ENCODE measurements at places on chromosomes 2 and 18. TPM values are rescaled to one million over a fixed set of nuclear protein-coding genes. Genes with fewer than 3 reads are reported as not detected.

DNA sequence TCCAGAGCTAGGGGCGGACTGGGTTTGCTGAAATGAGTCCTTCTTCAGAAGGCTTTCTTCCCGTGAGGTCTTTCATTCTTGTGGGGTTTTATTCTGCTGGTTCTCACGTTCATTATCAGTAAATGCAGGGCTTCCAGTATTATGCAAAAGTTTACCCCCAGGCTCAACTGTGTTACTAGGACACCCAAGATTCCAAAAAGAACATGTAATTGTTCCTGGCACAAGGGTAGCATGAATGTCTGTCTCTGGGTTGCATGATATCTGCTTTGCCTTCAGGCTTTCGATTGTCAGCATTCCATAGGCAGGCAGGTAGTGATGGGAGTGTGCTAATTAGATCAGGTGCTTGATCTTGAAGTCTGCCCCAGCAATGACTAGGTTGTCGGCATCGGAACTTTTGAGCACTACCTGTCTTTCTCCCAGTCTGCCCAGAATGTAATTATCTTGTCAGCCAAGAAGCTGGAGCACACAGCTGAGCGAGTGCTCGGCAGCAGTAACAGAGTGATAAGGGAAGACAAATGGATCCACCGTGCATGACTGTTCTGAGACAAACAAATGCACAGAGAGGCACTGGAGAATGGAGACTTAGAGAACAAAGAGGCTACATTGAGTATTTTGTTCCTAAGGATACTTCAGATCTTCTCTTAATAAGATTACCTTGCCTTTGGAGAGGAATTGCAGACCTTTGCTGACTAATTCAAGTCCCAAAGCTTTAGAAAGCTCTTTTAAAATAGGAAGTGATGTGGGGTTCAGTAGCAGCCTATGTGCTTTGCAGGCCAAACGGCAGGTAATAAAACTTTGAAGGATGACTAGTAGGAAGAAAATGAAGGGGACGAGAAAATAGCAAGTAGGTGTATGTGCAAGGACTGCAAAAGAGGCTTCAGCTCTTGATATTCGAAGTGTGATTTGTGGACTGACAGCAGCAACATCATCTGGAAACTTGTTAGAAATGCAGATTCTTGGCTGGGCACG, 41.9 kb downstream of the ITGB6 start:
- no peak for DNase-seq

DNA sequence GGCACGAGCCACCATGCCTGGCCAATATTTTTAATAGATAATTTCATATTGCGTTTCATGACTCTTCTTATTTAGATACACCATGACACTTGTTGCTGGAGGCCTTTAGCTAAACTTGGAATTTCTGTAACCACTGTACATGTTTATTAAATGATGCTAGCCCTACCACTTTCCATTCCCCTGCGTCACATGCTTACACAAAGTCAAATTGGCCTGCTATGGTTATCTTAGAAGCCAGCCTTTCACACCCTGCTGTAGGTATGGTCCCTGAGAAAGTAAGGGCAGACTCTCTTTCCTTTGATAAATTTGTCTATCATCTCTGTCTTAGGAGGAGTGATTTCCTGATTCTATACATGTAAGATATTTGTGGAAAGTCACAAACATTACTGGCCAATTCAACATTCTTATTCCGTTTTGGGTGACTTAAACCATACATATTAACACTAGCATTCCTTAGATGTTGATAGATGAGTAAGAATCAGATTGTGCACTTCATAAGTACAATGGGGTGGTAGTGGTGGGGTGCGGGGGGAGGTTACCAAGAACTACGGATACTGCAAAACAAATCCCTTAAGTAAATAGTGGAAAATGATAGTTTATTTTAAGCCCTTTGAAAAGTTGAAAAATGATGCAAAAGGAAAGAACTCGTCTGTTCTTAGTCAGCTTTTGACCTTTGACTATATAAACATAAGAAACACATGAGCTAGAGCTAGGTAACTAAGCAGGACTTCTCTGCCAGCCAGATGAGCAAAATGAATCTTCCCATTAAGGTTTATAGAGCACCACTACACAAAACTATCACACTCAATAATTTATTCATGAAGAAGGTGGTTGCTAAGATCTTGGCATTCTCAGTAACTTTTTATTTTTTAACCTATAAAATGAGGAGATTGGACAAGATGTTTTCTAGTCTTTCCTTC, 7.9 kb upstream of the NDUFV2 start:
- no peak for DNase-seq

DNA sequence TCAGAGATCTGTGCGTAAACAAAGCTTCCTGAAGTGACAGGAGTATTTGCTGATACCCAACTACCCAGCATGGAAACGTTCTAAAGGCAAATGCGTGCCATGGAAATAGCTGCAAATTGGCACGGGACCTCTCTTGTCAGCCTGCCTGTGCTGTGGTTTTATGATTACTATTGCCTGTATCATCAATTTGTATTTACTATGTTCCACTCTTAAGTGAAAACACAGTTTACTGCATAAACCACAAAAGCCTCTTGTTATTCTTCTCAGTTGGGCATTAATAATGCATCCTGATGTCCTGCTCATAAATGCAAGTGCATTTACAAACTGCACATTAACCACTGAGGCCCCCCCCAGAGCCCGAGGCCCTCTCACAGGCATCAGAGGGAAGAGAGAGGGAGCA, 196.6 kb upstream of the SLC35G4 start:
- no peak for DNase-seq

GRCh38 chr18:47911877-47912276, 18.6 kb downstream of the SMAD2 start:
- DNase-seq, result no peak

GRCh38 chr18:50749421-50749820, 70.4 kb downstream of the MRO start:
- DNase-seq, result no peak

DNA sequence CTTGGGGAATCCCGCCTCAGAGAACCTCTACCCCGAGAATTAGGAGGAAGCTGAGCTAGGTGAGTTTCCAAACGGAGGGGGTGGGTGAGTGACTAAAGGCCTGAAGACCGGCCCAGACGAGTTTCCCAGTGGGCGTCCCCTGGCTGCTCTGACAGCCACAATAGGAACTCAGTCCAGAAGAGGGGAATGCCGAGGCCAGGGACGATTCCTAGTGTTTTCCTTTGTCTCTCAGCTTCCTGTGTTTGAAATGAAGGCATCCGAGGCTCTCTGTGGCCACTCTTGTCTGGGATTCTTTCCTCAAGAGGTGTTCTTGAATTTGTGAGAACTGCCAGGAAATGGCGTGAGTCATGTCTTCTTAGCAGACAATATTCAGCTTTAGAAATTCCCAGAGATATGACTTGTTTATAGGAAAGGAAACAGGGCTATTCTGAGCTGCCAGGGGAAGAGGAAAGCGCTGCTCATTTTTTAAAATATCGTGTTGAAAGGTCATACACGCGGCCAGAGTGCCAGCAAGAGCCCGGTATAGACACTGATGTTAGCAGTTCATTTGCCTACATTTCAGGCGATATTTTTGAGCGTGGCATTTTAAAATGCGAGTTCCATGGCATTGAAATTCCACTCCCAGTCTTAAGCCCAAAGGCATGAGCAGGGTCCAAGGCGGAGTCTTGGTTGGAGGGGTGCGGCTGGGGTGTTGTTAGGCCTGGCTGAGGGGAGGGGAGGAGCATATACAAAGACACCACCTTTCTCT, 169.1 kb upstream of the KLF7 start:
- peak; percentile 98 for DNase-seq

- no peak for DNase-seq
Measured at GRCh38 chr2:30436859-30437435, 10.1 kb upstream of the LCLAT1 start.

DNA sequence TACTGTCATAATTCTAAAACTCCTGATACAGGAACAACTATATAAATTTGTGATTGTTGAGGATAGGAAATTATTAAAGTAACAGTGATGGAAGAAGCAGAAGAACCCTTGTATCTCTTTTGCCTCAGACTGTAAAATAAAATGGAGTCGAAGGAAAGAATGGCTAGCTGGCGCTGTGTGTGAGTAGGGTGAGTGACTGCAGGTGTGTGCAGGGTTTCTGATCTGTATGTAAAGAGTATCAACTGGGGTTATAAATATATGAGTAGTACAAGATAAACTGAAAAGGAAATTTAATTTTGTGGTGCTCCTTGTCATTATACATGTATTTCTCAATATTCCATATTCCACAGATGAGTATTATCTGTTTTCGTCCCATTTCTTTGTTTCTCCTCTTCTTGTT, 15.2 kb downstream of the POLI start:
- no peak for DNase-seq

DNA sequence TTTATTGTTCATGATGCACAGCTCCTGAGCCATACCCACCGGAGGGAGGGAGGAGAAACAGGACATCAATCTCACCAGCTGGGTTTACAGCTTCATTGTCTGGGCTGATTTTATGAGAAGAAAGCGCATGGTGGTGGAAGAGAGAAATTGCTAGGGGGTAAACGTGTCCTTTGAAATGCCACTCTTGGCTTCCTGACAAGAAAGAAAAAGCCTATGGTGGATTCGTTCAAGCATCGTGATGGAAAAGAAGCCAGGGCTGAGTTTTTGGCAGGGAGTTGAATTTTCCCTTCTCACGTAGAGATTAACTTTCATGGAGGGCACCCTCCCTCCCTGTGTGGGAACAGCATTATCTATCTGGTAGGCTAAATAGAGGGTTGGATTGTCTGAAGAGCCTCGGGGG, 502.0 kb downstream of the SLC4A3 start:
- no peak for DNase-seq

GRCh38 chr2:239993291-239993690, 31.9 kb downstream of the NDUFA10 start:
- DNase-seq, result no peak

Gene SIX3
- total RNA-seq, result not detected

Gene MSH2
- 115 TPM for total RNA-seq

Gene PGAP1
- 6.5 TPM for total RNA-seq

Gene SPDYA
- total RNA-seq, result not detected

Measured in A172 (cell line).